ENCODE measurements at places on chromosomes 11 and 22.

DNA sequence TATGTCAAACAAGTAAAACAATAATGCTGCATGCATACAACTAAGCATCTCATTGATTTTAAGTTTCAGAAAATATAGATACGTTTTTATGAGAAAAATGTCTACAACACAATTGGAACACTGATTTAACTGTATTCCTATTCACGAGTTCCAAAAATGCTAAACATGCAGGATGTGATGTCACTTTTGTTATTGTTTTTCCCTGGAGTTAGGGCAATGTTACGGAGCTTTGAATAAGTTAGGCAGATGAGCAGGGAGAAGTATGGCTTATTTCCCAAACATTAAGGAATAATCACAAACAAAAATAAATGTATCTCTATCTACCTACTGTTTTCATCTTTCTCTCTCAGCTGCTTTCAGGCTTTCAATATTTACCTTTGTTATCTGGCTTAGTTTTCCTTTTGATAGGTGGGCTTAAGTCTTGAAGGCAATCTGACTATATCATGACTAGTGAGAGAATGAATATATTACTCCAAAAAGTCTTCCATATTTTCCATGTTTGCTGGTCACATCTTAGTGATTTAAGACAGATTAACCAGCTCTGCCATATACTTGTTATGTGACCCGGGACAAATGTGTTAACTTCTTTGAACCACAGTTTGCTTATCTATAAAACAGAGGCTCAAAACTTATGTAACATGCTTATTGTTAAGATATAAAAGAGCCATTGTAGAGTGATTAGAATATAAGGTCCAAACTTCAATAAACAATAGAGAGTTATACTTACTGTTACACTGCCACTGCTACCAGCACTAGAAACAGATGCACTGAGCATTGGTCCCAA, 854.4 kb upstream of the CCDC90B start:
- DNase-seq = no peak

DNA sequence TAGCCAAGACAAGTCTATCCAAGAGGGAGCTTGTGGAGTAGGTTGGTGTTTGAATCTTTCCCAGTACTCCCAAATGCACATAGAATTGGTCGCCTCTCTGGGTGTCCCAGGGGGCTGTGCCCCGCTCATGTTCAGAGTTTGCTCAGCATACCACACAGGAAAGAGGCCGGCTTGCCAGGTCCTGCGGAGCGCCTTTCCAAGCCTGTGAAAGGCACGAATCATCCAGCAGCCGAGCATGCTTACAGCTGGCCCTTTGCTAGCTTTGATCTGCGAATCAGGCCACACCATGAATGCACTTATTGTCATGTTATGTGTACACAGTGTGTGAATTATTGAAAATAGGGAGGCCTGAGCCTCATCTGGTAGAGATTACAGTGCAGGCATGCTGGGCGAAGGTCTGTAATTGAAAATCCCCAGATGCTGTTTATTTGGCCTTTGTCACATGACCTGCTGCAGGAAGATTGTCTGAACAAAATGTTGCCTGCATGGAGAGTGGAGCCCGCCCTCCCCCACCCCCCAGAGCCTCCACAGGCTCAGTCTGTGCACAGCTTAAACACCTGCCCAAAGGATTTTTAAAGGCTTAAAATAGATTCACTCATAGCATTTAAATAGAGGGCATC, 163.3 kb upstream of the RASSF10 start:
- DNase-seq = no peak

DNA sequence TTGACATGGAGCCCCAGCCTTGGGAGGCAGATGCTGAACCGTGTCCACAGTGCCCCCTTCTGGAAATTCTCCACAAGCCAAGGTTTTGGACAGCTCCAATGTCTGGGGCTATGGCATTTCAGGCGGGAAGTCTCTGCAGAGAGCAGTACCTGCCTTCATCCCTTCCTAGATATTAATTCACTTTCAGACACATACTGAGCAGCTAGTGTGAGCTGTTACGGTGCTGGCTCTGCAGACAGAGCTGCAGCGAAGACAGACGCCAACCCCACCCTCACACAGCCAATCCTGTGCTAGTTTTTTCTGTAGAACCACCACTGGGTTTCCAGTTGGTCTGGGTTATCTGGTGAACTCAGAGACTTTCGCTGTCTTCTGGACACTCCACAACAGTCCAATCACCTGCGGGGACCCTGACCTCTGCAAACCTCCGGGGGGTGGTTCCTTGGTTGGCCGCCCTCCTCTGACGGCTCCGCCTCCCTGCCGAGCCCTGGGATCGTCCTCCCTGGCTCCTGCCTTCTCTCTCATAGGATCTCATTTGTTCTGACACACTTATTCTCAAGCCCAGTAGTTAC, 9.1 kb downstream of the LMF2 start:
- peak; percentile 66 for DNase-seq

DNA sequence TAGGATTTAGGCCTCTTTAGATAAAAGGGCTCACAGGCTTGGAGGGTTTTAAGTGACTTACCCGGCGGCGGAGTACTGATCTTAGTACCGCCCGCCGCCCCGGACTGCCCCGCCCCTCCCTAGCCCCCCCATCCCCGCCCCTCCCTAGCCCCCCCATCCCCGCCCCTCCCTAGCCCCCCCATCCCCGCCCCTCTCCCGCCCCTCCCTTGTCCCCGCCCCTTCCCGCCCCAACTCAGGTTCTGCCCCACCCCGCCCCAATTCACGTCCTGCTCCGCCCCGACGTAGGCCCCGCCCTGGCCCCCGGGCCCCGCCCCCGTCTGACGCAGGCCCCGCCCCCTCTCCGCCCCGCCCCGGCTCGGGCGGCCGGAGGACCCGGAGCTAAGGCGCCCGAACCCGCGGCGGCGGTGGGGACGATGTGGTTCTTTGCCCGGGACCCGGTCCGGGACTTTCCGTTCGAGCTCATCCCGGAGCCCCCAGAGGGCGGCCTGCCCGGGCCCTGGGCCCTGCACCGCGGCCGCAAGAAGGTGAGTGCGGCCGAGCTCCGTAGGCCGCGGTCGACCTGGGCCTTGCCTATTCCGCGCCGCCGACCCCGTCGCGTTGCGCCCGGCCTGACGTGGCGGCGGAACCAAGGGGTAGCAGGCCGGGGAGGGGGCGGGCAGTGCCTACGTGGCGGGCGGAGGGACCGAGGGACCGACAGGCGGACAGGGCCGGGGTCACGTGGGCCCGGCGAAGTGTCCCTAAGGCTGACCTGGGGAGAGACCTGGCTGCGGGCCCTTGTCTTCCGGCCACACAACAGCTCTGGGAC, at the start of gene SCYL1:
TSS of gene SCYL1 (plus strand) at position 343 of the 805 bp plus-strand sequence. CDS start at position 414, 71 bp downstream.
- peak; percentile 85 for DNase-seq

GRCh38 chr11:64306876-64307622, 1.7 kb downstream of the ESRRA start:
- no peak for DNase-seq

- peak; percentile 33 for DNase-seq
Measured at GRCh38 chr22:24146194-24146616, 35.1 kb upstream of the SUSD2 start.

- DNase-seq = no peak
Measured at GRCh38 chr11:119687373-119688046, 41.5 kb downstream of the NECTIN1 start.

GRCh38 chr11:27679136-27680015, 20.9 kb downstream of the BDNF start:
- no peak for DNase-seq

- no peak for DNase-seq
Measured at GRCh38 chr22:21760640-21761039, 25.0 kb upstream of the YPEL1 start.

DNA sequence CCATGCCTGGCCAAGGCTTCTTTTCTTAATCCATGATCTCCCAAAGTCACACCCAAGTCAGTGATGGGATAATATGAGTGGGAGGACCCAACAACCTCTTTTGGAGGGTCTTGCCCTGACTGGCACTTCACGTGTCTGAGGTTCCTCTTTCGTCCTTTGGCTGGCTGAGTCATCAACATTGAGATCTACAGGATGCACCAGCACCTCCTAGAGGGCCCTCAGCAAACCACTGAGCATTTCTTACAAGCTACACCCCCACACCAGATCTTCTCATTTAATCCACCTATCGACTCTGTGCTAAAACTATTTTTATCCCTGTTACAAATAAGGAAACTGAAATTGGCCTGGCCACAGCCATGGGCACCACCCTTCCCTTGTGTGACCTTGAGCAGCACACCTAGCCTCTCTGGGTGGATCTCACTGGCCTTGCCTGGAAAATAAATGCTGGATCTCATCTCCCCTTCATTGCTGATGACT, 63.4 kb downstream of the FLI1 start:
- no peak for DNase-seq

- DNase-seq = peak; percentile 20
Measured at GRCh38 chr11:4539603-4540219, 5.3 kb upstream of the OR52M1 start.

GRCh38 chr22:31192513-31192912, 19.6 kb upstream of the LIMK2 start:
- no peak for DNase-seq

- no peak for DNase-seq
Measured at GRCh38 chr11:115219376-115219775, 284.8 kb downstream of the CADM1 start.

DNA sequence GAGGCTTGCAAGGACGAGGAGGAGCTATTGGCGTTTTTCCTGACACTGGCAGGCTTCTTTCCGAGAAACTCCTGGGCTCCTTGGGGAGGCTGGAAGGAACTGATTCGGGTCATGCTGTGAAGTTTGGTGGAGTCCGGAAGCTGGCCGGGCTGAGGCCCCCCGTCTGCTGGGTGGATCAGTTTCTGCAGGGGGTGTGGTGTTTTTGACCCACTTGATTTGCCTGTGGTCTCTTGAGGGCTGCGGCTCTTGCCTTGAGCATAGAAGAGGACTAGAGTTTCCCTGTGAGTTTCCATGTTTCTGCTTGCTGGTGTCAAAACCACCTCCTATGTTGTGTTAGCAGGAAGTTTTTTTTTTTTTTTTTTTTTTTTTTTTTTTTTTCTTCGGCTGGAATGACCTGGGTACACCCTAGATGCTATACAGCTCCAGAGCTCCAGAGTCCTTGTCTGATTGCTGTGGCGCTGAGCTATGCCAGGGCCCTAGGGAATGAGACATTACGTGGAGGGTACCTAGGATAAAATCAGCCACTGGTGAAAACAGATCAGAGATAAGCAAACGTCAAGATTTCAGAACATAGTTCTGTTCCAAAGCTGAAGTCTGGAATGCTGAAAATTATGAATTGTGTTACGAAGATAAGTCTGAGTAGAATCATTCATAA, 728 bp downstream of the TBC1D22A start:
- no peak for DNase-seq

GRCh38 chr11:7673724-7674434, 579 bp upstream of the CYB5R2 start:
- no peak for DNase-seq

DNA sequence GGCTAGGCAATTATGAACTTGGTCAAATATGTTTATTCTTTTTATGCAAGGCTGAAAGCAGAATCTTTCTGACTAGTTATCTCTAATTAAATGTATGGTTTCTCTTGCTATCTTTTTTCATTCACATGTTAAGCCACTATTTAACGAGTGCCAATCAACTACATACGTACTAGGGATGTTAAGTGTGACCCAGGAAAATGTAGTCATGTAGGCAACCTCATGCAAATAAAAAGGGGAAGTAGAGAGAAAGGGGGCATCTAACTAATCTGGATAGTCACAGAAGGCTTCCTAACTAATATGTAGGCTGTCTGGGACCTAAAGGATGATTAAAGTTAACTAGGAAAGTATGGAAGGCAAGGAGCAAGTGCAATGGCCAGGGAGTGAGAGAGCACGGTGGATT, 23.5 kb downstream of the TBRG1 start:
- DNase-seq = no peak

GRCh38 chr11:133922078-133922870, 34.5 kb downstream of the IGSF9B start:
- DNase-seq = no peak

DNA sequence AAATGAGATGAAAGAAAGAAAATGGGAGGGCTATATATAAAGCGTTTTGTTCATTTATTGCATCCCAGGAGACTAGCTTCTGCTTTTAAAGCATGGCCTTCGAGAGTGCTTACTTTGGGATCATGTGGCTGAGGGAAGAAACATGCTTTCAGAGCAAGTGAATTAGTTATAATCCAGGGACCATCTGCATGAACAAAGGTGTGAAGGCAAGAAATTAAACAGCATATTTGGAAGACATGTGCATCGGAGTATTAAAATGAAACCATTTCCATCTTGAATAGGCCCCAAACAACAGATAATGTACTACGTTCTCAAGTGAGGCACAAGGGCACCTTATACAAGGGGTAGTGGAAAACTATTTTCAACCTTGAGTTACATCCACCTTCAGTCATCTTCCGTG, 51.4 kb downstream of the ZBTB44 start:
- DNase-seq = no peak

DNA sequence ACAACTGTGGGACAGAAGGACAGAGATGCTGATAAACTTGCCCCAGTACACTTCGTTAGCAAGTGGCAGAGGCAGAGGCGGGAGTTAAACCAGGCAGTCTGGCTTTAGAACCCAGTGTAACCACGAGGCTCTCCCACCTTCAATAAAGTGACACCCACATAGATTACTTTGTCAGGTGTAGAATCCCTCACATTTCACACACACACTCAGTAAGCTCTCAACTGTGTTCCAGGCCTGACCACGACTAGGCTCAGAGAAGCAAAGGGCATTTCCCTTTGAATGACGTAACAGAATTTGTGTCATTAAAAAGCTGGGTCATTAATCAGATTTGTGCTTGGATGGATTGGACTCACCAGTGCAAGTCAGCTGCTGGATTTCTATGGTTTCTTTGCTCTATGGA, 118.3 kb upstream of the RCN1 start:
- no peak for DNase-seq

- no peak for DNase-seq
Measured at GRCh38 chr11:79440571-79441460, at the start of gene TENM4. TSS of gene TENM4 (minus strand) at chr11:79441030. CDS start at chr11:79069944, 371,086 bp downstream.

DNA sequence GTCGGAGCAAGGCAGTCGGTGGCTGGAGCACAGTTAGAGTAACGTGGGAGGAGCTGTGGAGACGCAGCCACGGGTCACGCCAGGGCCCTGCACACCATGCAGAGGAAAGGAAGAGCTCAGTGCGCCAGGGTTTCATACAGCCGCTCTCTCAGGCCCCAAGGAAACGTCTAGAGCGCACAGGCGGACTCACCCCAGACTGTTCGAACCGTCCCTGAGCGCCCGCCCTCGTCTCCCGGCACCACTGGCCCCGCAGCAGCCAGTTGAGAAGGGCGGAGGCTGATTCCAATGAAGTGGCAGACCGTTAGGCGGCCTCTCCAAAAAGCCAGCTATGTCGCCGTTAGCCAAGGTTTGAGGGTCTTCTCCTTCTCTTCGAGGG, 483 bp upstream of the HYLS1 start:
- DNase-seq = no peak

- no peak for DNase-seq
Measured at GRCh38 chr11:2273311-2273710, 2.9 kb upstream of the ASCL2 start.

- no peak for DNase-seq
Measured at GRCh38 chr11:119673052-119673758, 55.8 kb downstream of the NECTIN1 start.

DNA sequence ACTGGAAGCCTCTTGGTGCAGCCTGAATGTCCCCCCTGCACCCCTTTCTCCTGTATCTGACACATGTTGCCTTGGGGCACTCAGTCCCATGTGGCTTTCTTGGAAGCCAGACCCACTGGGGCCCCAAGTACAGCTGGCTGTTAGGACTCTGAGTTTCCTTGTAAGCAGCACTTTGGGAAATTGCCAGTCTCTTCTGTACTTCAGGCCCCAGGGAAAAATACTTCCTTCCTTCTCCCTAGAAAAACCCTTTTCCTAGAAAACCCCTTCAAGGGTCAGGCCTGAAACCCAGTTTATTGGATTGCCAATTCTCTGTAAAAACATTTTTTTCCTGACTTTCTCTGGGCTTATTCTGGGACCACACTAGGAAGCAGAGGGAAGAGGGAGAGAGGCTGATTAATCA, 360.3 kb downstream of the TENM4 start:
- no peak for DNase-seq

- DNase-seq = no peak
Measured at GRCh38 chr11:46588915-46589314, 4.9 kb downstream of the AMBRA1 start.
